ENCODE measurements at places on chromosomes 16 and 17.

GRCh38 chr17:79836510-79836971 is 2.7 kb downstream of the CBX4 start:
- no peak for DNase-seq

DNA sequence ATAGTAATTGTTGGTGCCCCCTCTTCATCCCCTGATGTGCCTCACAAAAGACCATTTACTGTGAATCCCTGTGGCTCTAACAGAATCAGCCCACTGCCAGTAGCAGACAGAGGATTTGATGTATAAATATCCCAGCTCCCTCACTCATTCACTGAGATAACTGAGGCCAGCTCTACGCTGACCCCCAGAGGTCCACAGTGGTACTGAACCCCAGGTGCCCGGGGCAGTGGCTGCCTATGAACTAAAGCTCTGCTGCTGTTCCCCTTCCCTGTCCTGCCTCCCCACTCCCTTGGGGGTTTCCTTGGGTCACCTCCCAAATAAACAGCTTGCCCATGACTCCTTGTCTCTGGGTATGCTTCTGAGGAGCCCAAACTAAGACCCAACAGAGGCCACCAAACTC is 295.8 kb downstream of the FOXL1 start:
- no peak for DNase-seq

DNA sequence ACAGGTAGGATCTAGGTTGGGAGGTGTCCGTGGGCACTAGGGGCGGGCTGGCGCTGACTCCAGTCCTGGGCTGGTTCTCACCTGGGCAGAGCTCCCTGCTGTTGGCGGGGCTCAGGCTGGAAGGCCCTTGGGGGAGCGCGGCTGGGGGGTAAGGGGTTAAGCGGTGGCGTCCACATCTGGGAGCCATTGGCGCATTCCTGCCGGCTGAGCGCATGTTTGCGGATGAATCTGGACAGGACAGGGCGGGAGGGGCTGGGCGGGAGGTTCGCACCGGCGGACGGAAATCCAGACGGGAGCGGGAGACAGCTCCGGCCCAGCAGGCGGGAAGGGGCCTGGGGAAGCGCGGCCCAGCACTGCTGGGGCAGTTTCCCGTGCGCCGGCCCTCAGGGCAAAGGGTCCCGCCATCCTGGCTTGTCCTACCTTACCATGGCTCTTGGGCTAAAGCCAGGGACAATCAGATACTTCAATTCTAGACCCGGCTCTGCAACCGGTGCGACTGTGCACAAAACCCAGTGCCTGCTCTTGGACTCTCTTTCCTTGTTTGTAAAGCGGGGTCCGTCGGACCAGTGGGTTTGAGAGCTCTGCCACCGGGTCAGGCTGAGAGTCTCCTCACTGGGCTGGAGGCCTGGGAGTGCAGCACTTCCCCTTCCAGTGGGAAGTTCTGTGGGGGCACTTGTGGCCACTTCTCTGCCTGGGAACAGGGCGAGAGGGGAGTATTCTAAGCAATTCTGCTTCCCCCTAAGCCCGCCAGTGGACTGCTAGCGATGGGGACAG is 7.8 kb downstream of the RARA start:
- no peak for DNase-seq

GRCh38 chr16:28301620-28302019 is 9.3 kb downstream of the SBK1 start:
- no peak for DNase-seq

- DNase-seq: no peak
Observed at GRCh38 chr17:68248199-68248825, 469 bp downstream of the AMZ2 start.

All from stimulated activated CD8-positive, alpha-beta memory T cell treated with anti-CD3 and anti-CD28 coated beads, Interleukin-7, amount 100 ng/mL, for 4 hours (primary cell).